ENCODE measurements at places on chromosomes 4 and X.

GRCh38 chrX:16213961-16214360 is 46.7 kb downstream of the MAGEB17 start:
- DNase-seq = no peak

GRCh38 chr4:26619784-26620183 is 35.9 kb downstream of the TBC1D19 start:
- DNase-seq = no peak

GRCh38 chrX:9578083-9578779 is 113.4 kb downstream of the TBL1X start:
- no peak for DNase-seq

GRCh38 chrX:12366440-12366839 is 228.2 kb downstream of the FRMPD4 start:
- DNase-seq = no peak

- DNase-seq = no peak
Measured at GRCh38 chr4:180635281-180635680, 1607.9 kb upstream of the TENM3 start.

GRCh38 chr4:110632506-110633357 is 9.9 kb upstream of the PITX2 start:
- no peak for DNase-seq

- DNase-seq = peak; percentile 47
Measured at GRCh38 chrX:36534900-36535299, 473.3 kb upstream of the FAM47C start.

GRCh38 chrX:150647331-150647730 is 45.9 kb upstream of the MTMR1 start:
- DNase-seq = no peak

DNA sequence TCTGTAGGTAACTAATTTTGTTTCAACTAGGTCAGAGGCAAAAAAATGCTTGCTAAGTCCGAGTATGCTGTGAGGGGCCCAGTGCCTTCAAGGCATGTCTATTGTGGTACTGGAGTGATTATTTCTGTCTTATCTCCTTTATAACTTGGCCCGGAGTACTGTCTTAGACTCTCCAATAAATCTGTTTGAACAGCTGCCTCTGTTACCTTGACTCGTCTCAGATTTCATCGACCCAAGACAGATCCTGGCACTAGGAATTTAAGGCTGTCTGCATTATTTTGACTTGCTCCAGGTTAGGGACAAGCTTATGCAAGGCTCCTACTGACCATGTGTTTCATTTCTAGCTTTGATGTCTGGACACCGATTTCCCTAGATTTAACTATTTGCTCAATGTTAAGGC is 41.1 kb upstream of the NKAP start:
- no peak for DNase-seq

DNA sequence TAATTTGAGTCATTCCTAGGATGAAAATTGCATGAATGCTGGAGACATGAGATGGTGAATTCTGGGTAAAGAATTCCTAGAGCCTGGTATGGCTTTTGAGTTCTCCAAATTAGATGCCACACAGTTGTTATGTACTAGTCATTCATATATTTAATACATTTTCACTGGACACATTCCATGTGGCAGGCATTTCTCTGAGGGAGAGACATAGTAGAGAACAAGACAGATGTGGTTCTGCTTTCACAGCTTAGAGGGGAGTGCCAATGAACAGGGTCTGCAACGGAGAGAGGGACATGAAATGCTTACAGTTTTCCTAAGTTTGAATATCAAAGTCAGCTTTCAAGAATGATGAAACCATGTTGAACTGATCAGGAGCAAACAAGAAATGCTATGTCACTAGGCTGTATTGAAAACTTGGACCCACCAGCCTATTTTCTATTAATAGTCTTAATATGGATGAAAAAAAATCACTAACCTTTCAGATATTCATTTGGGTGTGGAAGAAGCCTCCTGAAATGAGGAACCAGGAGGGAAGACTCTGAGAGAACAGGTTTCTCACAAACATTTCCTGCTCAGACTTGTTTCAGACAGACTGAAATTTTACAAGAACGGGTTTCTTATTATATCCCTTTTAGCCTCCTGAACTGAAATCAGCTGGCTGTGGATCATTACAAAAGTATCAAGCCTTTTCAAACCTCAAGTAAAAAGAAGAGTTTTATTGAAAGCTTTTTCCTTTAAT is 276.0 kb upstream of the TET2 start:
- DNase-seq = no peak

- no peak for DNase-seq
Measured at GRCh38 chr4:84916227-84916626, 50.3 kb downstream of the WDFY3 start.

DNA sequence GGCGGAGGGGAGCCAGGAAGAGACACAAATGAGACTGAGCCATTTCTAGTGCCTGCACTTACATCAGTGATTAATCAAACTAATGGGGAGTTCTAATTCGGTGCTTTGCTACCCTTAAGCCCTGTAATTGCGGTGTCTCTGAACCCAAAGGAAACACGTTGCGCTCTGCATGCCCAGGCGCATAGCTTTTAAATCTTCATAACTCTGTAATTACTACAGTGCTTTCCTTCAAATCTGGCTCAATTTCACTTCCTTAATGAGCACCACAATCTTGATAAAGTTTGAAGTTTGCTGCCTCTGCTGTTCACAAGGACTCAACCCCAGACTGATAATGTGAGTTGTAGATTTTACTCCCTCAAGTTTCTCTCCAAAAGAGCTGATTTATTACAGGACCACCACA is 5.7 kb upstream of the NHS start:
- DNase-seq = no peak

GRCh38 chr4:84994280-84994679 is 27.8 kb upstream of the WDFY3 start:
- DNase-seq = no peak

DNA sequence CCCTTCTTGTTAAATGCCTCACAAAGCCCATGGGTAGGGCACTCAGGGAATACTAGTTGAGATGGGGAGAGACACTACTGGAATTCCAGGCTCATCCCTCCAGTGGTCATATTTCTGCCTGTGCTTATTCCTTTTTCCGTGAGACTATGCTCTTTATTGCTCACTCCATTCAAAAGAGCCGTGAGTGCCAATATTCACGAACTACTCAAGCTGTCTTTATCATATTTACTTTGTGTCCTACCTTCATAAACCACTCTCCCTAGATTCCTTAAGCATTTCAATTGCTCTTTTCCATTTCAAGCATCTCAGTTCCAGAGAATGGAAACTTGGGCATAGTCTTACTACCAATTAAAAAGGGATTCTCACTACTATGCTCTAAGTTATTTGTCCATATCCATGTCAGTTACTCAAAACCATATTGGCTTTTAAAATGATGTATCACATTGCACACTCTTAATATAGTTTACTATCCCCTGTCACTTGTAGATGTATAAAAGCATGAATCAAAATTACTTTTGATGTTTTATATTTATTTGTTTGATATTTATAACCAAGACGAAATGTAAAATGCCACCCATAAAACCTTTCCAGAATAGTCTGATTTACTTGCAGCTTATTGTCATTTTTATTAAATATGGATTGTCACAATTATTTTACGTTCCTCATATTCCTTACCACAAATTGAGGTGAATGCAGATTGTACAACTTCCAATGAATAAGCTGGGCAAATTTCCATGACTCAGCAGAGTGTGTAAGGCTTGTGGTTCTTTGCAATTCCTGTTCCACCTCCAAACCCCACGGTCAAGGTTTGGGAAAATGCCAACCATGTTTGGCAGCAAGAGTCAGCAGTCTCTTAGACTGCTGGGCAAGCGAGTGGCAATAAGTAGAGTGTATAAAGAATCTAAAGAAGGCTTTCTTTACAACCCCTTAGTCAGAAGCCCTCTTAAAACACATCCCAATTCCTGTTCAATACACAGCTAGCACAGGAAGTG is 24.4 kb downstream of the ENOX2 start:
- no peak for DNase-seq

DNA sequence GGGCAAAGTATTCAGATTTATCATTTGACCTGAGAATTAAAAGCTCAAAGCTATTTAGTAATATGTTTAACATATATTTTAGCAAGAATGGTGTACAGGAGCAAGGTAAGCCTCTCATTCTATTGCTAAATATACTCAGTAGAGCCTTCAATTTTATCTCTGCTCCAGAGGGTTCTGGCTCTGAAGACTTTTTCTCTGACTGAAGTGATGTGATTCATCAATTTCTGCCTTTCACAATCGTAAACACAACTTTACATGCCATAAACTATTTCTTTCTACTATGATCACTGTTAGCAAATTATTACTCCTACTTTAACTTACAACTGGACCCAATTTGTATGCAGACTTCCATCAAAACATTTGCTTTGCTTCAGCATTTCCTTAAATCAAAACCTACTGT is 315.0 kb upstream of the NDST4 start:
- DNase-seq = no peak

- DNase-seq = no peak
Measured at GRCh38 chr4:98890702-98891455, 38.1 kb downstream of the EIF4E start.

- no peak for DNase-seq
Measured at GRCh38 chr4:116064331-116064730, 950.9 kb upstream of the NDST4 start.

DNA sequence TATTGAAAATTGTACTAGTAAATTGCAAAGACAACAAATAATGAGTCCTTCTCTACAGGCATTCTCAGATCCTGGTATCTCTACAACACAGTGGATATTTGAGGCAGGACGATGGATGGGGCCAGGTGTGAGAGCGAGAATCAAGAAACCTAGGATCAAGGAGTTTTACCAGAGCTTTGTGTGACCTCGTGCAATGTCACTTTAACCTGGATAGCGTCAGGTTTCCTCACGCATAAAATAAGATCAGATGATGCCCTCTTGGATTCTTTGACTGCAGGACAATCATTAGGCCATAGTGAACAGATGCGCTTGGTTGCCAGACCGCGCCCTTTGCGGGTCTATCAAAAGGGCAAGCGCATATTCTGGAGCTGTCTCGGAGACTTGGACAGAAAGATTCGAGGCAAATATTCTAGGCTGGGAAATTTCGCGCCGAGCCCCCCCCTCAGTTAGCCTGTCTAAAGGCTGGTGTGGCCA is 66.6 kb downstream of the FBXO8 start:
- no peak for DNase-seq

DNA sequence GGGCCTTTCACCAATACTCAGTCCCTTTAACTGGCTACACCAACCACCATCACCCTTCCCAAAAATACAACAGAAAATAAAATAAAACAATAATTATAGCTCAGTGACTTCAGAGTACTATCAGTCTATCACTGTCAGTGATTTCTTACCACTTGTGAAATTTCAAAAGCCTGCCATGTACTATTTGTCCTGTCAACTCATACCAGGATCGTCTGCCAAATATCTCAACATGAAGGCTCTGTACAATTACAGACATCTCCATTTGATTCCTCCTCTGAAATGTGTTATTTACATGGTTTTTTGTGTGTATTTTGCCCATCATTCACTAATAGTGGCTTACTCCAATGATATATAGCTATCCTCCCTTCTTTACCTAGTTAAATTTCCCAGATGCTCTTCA is 772.0 kb downstream of the IL1RAPL1 start:
- no peak for DNase-seq

DNA sequence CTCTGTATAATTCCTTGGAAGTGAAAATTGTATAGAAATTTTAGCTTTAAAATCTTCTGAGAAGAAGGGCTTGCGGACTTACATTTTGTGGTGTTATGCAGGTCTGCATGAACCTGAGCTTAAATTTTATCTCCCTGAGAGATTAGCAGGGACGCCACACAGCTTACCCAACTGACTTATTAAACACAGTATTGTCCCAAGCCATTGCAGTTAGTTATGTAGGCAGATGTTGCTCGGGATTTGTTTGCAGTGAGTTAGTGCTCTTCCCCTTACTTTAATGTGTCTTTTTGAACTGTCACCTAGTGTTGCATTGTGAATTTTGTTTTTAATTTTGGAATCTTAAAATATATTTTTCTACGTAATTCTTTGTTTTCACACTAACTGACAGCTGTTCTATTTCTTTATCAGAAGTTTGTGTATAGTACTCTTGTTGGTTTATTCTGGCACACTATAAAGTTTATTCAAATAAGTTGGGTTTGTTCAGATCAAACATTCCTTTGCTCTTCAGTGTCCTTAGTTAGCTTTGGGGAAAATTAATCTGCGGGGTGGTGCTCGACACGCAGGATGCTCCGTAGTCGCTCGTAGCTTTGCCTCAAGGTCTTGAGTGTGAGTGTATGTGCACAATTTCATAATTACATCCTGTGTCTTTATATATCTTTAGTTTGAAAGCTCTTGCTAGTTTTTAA is 145.4 kb downstream of the STIM2 start:
- DNase-seq = no peak

- peak; percentile 60 for DNase-seq
Measured at GRCh38 chr4:74038425-74039314, at the start of gene CXCL3. CXCL3 (minus strand) TSS chr4:74038689; CDS start chr4:74038611, 78 bp downstream.

- DNase-seq = no peak
Measured at GRCh38 chr4:83569429-83569828, 33.5 kb downstream of the GPAT3 start.

GRCh38 chr4:104064646-104065577 is 345.1 kb upstream of the TACR3 start:
- DNase-seq = peak; percentile 21

DNA sequence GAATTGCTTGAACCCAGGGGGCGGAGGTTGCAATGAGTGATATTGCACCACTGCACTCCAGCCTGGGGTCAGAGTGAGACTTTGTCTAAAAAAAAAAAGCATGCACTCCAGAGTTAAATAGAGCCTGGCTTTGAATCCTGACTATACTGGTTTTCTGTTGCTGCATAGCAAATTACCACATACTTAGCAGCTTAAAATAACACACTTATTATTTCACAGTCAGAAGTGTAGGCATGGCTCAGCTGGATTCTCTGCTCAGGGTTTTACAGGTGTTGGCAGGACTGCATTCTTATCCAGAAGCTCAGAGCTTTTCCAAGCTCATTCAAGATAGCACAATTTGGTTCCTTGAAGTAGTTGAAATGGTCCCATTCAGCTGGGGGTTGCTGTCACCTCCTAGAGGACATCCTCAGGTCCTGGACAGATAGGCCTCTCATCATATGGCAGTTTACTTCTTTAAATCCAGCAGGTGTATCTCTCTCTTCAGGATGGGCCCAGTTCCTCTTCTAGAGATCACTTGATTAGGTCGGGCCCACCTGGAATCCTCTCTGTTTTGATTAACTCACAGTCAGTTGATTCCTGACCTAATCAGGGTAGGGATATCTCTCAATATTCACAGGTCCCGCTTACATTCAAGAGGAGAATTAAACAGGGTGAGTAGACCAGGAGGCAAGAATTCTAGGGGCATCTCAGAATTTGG is 26.8 kb downstream of the DOCK11 start:
- DNase-seq = no peak

- no peak for DNase-seq
Measured at GRCh38 chr4:82050796-82051195, 323.0 kb downstream of the HNRNPD start.

DNA sequence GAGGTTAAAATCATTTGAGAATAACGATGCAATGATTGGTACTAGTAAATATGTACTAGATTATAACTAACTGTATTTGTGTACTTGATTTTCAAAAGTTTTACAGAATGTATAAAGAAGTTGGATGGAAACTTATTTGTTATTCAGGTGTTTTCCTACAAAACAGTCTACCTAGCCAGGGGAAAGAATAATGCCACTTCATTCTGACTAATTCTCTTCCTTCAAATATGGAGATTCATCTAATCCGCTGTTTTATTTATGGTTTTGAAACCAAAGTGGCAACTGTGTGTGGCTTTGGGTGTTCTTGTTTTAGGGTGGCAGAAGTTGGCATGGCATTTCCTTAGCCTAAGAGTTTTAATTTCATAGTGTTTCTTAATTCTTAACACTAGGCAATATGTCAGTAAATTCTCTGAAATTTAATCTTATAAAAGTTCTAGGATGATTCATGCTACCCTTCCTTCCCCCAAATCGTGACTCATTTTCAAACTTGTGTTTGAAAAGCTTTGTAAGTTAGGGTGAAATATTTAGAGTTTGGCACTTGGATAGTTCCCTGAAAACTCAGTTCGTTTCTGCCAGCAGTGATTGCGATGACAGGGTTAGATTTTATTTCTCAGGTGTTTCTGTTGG is 62.6 kb downstream of the DCLK2 start:
- no peak for DNase-seq

All from NCI-H1048 (cell line).